ENCODE measurements at places on chromosomes 7 and 10. TPM values are rescaled to one million over a fixed set of nuclear protein-coding genes. Genes with fewer than 3 reads are reported as not detected.

Gene SEMA3D
- 5.5 TPM for total RNA-seq

Gene H2AZ2
- total RNA-seq, result 207 TPM

Gene RAMP3
- total RNA-seq, result 40.9 TPM

Gene RBP4
- total RNA-seq, result not detected

Gene FAS
- 14.3 TPM for total RNA-seq

Gene FFAR4
- not detected for total RNA-seq

Gene ZNF438
- 17.1 TPM for total RNA-seq

Gene ADAM8
- 7.6 TPM for total RNA-seq

Gene SEMA3E
- 13.2 TPM for total RNA-seq

Gene CALML5
- not detected for total RNA-seq

Gene CPEB3
- total RNA-seq, result 7.2 TPM

Gene PTPRN2
- total RNA-seq, result 7.1 TPM

Gene INHBA
- total RNA-seq, result 1.5 TPM

Gene FKBP6
- not detected for total RNA-seq

Gene PIK3CG
- total RNA-seq, result 6.4 TPM

Gene PIP
- not detected for total RNA-seq

Gene BUD31
- total RNA-seq, result 60.5 TPM

Gene NT5C3A
- 20.6 TPM for total RNA-seq
